CD4-positive, alpha-beta T cell treated with Interleukin-17A for 4 hours (primary cell): ENCODE measurements at places on chromosomes 2 and 18.

GRCh38 chr2:1740716-1741589 is 3.4 kb downstream of the PXDN start:
- no peak for DNase-seq

- DNase-seq = no peak
Observed at GRCh38 chr18:11516751-11517503, 92.5 kb upstream of the SLC35G4 start.

DNA sequence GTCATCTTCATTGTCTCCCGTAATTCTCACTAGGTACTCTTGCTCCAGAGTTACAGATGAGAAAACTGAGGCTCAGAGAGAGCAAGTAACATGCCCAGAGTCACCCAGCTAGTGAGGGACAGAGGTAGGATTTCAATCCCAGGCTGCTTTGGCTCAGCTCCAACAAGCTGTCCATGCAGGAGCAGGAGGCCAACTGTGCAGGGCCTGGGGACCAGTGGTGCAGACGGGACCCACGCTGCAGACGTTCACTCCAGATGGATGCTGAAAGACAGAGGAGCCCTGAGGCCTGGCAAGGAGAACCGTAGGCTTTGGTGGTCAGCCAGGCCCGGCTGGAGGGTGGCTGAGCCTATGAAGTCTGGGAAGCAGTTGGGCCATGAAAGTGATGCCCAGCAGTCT is 102.6 kb downstream of the MCFD2 start:
- DNase-seq = no peak

GRCh38 chr2:24855022-24855622 is 61.9 kb downstream of the CENPO start:
- no peak for DNase-seq

- no peak for DNase-seq
Observed at GRCh38 chr18:3046216-3046808, 33.4 kb upstream of the LPIN2 start.

DNA sequence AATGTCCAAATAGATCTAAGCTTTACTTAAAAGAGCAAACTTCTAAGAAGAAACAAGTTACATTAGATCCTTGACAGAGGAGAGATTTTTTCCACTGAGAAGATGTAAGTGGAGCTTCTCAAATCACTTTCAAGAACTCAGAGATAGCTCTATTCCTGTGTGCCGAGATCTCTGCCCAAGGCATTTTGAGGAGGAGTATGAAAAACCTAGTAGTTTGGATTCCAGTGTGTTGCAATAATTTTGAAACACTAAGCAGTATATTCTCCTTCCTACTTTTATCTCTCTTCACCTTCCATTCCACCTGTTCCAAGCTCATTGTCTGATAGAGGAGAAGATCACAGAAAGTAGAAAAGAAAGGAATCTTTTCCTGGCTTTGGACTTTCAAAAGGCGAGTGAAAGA is 192.0 kb upstream of the TANK start:
- no peak for DNase-seq

DNA sequence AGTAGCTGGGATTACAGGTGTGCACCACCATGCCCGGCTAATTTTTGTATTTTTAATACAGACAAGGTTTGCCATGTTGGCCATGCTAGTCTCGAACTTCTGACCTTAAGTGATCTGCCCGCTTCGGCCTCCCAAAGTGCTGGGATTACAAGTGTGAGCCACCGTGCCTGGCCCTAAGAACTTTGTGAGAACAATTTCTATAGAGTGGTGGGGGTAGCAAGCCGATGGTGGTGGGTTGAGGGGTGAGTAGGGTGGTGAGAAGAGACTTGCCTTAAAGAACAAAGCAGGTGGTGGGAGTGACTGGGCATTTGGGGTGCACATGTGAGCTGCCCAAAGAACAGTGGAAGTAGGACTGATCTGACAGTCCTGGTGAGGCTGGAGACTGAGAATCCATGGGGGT is 76.0 kb upstream of the ASB18 start:
- no peak for DNase-seq

- DNase-seq = no peak
Observed at GRCh38 chr18:65632236-65632635, 118.6 kb upstream of the CDH7 start.

DNA sequence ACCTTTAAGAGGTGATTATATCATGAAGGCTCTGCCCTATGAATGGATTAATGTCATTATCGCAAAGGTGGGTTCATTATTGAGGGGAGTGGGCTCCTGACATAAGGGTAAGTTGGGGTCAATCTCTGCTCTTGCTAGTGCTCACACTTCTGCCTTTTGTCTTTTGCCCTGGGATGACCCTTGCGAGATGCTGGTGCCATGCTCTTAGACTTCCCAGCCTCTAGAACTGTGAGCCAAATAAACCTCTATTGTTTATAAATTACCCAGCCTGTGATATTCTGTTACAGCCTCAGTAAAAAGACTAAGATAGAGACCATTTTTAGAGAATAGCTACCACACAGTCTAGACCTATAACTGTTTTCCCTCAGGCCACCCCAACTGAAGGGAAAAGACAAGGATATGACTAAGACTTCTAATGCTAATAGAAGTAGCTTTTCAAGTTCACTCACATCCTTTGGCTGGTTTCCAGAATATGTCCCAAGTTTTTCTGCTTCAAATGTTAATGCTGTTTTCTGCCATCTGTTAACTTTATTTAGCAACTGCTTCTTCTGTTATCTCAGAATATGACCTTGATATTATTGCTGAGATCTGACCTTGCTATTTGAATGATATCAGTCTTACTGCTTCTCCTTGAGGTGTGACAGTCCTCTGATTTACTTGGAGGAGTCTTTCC is 65.1 kb upstream of the STAM2 start:
- DNase-seq = no peak

DNA sequence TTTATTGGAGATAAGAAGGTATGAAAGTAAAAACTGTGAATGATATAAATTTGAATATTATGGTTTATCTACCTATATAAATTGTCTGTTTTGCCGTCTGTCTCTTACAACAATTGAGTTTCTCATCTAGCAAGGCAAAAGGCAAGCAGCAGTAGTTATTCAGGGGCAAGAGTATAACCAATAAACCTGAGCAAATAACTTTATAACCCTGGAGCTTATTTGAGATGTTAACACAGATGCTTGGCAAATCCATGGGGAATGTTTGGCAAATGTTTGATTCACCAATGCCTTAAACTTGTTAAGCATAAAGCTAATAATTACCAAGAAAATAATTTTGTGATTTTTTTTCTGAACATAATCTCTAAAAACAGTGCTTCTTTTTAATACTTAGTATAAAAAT is 9.9 kb upstream of the EPHA4 start:
- no peak for DNase-seq

DNA sequence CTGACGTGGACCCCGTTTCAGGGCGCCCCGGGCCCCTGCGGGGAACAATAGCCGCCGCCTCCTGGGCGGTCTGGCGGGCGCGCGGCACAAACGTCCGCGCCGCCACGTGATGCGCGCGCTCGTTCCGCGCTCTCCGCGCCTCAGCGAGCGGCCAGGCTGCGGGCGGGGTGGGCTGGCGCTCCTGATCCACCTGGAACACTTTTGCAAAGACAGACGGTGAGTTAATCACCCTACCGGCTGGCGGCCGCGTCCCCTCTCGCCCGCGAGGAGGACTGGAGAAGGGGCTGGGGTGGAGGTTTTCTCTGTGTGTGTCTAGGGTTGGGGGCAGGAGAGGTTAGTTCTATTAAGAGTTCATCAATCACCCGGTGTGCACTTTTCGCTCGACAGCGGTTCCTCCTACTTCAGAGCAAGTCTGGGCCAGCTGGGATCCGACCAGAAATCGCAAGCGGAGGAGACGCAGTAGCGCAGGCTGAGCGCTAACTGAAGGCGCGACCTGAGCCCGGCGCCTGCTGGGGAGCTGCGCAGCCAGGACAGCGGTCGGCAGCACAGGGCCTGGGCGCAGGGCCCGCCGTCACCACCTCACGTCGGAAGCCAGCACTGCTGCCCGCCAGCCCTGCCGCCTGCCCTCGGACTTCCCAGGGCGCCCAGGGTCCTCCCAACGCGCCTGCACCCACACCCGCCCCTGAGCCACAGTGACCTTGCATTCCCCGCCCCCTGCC is 10.3 kb upstream of the HOXD1 start:
- no peak for DNase-seq

DNA sequence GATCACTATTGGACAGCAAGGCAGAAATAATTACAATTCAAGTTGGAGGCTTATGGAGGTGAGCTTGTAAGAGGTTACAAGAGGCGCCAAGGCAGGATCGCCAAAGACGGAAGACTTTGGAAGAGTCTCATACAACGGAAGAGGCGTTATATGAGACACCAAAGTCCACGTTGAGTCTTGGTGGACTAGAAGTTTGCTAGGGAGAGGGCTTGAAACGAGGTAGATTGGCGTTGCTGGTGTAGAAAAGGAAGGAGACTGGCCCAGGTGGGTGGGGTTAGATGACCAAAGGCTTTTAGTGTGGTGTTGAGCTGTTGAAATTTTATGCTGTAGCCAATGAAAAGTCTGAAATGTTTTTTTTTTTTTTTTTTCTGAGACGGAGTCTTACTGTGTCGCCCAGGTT is 1.4 kb downstream of the MSH2 start:
- DNase-seq = no peak

GRCh38 chr2:39737661-39738060 is 41.4 kb downstream of the THUMPD2 start:
- no peak for DNase-seq

GRCh38 chr2:50672282-50672681 is 359.6 kb downstream of the NRXN1 start:
- DNase-seq = no peak

DNA sequence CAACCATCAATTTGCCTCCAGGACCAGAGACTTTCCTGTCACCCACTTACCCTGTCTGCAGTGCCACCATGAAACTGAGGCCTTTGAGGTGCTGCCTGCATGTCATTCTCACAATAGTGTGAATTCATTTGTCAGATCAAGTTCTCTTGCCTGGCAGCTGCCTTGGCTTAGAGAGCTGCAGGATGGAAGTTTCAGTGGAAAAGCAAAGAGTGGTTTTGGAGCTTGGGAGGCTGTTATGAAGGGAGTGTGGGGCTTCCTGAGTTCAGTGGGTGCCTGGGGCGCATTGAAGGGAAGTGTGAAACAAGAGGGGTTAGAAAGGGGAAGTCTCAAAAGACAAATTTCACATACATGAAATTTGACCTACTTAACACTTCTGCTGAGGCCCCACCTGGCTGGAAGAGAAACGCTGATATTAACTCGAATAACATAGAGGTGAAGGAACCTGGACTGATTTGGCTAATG is 7.9 kb upstream of the LBH start:
- DNase-seq = peak; percentile 38
